Right atrium auricular region (tissue), 2 donors: ENCODE measurements at places on chromosomes 11 and 22.

GRCh38 chr11:78525720-78526119 lies 48.9 kb downstream of the NARS2 start:
- DNase-seq: no peak

GRCh38 chr11:125064070-125064469 lies 965 bp downstream of the SLC37A2 start:
- no peak for DNase-seq

DNA sequence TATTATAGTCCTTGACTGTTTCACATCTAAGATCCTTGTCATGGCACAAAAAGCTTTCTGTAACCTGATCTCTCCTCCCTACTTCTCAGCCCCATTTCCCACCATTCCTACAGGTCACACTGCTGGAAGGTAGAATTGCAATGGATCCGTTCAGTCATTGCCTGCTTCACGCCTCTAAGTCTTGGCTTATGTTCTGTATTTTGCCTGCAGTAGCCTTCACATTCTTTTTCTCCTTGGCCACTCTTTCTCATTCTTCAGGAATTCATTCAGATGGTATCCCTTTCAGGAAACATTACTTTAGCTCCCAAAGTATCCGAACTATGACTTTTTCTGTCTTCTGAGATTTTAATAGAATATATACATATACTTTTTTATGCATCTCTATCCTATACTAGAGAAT lies 731.5 kb downstream of the NTM start:
- DNase-seq: no peak

GRCh38 chr22:27734066-27734465 lies 67.5 kb downstream of the MN1 start:
- no peak for DNase-seq

DNA sequence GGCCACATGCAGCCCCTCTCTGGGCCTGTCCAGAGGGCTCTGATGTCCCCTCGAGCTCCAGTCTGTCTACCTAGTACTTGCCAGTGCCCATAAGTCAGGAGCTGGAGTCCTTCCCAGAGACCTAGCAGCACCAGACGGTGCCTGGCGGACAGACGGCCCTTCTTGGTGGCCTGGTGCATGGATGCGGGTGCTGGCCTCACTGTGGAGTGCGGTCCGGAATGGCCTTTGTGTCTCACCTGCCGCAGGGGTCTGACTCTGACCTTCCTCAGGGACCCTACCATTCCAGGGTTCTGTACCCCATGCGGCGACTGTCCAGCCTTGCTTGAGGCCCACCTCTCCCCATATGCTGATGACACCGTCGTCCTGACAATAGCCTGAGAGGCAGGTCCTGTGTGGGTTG lies 29.4 kb upstream of the SMIM38 start:
- no peak for DNase-seq

- DNase-seq: no peak
Observed at GRCh38 chr11:103055221-103055890, 36.6 kb downstream of the DCUN1D5 start.

DNA sequence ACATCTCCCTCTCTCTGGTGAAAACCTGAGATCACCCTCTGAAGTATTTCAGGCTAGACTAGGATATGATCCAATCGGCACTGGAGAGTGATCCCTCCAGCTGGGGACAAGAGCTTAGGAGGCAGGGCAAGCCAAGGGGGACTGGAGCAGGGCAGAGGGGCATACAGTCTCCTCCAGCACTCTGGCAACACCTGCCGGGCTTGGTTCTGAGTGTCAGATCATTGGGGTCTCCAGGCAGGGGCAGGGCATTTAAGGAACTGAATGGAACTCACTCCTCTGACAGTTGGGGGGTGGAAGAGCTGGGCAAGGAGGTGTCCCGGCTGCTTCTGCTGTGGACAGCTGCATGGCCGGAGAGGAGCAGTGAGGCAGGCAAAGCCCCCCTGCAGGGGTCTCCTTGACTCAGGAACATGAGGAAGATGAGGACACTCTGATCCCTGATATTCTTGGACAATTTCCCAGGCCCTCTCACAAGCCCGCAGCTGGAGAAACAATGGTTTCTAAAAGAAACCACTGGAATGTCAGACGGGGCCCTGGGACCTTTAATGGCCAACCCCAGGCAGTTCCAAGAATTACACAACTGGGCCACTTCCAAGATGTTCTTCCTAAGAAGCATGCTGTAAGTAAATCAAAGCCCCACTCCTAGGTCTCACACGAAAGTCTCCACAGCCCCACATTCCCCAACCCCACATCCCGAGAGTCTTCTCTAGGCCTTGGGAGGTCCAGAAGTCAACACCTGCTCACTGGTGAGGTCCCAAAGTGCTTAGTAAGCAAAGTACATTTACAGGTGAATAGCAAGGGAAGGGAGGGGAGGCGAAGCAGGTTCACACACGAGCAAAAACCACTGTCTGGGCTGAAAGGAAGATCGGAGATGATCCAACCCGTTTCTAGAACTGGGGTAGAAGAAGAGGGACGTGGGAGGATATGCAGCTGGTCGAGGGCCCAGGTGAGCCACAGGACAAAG lies 1.2 kb upstream of the CCDC86 start:
- DNase-seq: no peak

DNA sequence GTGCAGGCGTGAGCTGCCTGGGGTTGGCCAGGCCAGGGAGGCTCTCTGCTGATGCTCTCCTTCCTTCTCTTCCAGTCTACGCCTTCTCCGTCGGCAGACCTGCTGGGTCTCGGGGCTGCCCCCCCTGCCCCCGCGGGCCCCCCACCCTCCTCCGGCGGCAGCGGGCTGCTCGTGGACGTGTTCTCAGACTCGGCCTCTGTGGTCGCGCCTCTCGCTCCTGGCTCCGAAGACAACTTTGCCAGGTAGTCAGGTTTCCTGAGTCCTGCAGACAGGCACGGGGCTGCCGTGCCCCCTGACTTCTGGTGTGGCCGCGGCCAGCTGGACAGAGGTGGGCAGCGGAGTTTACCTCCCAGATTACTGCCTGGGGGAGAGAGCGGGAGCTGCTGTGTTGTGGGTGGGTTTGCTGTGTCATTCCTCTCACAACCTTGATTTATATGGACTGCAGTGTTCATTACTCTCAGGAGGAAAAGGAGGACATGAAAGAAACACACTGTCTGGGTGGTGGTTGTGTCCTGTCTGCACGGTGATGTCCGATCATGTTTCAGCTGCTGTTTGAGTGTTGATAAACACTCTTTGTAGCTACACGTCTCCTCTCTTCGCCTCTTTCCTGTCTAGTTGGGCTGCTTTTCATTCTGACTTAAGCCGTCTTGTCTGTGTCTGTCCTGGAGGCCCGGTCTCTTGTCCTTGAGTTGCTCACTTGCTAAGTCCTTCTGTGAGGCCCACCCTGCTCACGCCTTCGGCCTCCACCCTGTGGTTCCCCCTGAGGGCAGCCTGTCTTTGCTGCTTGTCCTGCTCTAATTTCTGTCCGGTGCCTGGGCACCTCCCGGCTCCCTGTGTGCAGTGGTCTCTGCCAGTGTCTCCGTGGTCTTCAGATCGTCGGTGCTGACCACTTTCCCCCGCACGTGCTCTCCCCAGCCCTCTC lies 35.9 kb downstream of the MUC6 start:
- no peak for DNase-seq
